CD4-positive, alpha-beta T cell treated with Interleukin-6 at 100 ng/mL for 8 hours (primary cell): ENCODE measurements at places on chromosomes 2 and 18.
A peak's percentile ranks its signal among the peaks of the same experiment; 100 is the strongest.

GRCh38 chr2:132407784-132408183, 8.8 kb upstream of the GPR39 start:
- no peak for DNase-seq

DNA sequence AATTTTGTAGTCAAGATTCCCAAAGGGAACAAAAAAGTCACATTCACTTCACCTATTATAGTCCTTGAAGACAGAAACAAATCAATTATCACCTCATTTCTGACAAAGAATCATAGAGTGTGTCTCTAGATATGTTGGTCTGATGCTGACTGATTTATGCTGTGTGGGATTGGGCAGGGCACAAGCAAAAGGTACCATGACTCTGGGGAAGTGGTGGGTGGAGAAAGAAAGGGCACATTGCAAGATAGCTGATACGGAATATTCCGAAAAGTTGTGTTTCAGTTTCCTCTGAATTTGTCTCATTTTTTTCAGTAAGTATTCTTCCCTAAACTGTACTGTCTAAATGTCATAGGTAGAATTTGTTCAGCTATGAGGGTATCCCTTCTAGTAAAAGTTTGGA, 268.0 kb downstream of the MREG start:
- no peak for DNase-seq

DNA sequence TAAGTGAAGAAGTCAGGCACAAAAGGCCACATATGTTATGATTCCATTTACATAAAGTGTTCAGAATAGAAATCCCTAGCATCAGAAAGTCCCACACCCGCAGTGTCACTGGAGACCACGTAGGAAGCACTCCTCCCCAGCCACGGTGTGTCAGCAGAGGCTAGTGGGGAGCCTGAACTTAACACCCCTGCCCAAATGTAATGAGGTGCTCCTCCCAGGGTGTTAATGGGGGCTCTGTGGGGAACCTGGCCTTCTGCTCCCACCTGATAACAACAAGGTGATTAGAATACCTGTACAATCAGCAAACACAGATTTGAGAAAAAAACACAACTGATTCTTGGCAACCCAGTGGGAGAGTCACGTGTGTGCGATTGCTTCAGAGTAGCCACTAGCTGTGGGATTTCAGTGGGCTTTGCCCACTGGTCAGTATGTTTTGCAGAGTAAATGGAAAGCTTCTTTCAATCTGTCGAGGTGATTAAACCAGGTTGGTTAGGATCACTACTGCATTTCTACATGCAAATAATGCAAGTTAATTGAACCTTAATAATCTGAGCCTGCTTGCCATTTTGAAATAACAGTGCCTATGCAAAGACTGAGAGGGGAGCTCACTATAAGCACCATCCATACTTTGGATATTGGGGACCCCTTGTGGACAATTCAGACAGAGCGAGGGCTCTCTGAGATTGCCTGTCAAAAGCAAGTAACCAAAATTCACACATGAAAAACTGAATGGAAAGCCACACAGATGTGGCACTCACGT, 20.6 kb upstream of the ATRAID start:
- DNase-seq: peak; percentile 37

DNA sequence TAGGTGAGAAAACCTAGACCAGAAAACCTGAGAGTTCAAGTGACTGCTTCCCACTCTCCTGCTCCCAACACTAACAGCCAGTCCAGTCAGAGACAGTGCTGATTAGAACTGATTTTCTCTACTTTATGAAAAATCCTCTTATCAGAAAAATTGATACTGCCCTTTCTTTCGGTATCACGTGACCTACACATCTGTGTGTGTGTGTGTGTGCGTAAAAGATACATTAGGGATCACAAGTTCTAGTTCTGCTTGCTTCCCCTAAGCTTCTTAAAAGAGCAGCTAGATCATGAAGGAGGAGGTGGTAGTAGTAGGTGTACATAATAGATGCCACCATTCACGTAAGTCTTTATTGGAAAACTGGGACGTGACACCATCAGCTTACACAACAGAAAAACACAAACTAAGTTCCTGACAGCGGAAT, 1.5 kb downstream of the ARL5A start:
- no peak for DNase-seq

- DNase-seq: no peak
Observed at GRCh38 chr2:107808959-107809358, 17.7 kb upstream of the RGPD4 start.

- DNase-seq: no peak
Observed at GRCh38 chr18:46378864-46379207, 274.7 kb downstream of the HAUS1 start.

DNA sequence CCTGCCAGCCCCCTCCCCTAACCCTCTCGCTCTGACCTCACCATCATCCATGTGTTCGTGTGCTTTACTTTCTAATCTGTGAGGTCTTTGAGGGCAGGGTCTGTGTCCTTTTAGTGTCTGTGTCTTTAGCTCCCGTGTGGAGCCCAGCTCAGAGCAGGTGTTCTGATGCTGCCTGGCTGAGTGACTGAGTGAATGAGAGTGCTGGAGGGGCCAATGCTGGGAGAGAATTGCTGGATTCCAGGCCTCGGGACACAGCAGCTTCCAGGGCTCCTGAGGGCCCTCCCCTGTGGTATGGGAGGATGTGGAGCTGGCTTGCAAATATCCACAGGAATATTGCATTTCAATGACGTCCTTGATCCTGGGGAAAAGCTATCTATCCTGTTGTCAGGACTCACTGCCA, 160.6 kb downstream of the ANKRD30B start:
- no peak for DNase-seq

GRCh38 chr18:10249801-10250200, 204.6 kb upstream of the APCDD1 start:
- no peak for DNase-seq

DNA sequence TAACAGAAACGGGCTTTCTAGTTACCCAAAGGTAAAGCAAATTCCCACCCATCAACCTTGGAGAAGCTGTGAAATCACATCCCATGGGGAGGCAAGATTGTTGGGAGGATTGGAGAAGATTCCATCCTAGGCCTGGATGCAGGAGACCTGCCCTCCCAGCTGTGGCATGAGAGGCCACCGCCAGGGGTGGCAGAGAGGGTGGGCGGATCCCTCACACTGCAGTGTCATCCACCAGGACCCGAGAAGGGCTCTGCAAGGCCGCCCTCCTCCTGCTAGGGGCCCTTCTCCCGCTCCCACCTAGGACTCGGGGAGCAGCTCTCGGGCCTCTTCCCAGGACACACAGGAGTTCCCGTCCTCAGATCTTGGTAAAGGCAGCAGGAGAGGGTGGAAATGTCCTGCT, 15.5 kb upstream of the ATG16L1 start:
- no peak for DNase-seq

DNA sequence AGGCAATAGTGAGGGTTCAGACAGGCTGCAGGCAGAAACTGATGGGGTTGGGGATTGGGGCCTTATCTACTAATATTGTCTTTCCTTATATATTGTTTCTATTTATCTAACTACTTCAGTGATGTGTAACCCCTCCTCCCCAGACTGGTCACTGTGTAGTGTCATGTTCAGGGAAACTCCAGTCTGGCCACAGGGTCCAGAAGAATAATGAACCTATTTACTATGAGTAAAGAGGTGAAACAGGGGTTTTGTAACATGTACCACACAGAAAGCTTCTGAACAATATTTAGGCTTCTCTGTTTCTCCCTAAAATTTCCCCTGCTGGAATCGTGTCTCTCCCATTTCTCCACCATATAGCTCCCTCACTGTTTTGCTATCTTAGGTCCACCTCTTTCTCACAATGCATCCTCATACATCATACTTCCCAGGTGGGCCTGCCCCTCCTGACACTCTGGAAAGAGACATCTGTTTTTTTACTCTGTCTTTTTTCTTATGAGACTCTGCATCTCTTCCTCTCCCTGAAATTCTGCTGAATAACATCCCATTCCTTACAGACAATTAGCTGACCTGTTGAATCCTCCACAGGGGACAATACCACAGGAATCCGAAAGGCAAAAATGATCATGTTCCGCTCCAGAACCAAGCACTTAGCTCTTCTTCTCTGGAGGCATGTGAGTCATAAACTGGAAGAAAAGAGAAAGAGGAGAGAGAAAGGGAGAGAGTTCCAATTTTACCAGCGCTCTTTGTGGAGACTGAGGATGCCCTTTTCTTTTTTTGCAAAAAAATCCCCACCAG, 154.8 kb downstream of the ZEB2 start:
- DNase-seq: no peak

DNA sequence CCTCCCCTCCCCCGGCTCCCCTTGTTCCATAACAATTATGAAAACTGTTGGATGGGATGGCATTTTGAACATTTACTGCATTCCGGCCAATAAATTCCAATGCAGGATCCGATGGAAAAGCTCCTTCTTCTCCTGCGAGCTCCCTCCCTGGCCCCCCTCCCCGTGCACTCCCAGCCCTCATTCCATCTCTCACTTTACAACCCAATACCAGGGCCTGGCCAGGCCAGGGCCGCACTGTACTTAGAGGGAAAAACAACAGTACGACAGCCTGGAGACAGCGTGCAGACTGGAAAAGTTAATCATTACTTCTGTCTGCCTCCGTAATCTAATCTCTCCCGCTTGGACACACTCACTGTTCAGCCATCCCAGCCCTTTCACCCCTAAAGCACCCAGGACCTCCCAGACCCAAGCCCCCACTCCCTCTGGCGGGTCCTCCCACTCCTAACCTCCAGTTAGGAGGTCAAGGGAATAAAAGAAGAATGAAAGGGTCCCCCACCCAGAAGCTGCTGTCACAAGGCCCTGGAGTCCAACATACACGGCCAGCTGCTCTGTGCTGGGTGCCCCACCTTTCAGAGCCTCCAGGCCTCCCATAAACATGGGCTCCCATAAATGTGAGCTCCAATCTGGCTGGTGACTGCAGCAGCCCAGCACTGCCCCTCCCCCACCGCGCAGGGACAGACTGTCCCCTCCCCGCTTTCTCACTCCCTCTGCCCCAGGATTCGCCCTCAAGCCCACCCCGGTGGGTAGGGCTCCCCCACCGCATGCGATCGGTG, 20.6 kb downstream of the SMAD7 start:
- DNase-seq: no peak

DNA sequence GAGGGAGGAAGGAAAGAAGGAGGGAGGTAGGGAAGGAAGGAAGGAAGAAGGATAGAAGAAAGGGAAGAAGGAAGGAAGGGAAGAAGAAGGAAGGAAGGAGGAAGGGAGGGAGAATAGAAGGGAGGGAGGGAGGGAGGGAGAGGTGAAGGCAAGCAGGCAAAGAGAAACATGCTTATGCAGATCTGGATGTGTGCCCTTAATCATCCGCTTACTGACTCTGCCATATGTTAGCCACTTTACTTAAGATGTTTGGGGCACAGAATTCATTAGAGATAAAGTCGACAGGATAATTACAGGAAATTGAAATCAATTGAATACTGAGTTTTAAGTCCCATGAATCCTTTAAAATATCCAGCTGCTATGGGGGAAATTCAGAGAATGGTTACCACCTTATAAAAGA, 334.2 kb downstream of the GRB14 start:
- DNase-seq: no peak

GRCh38 chr2:240151477-240152031, 11.1 kb upstream of the OTOS start:
- DNase-seq: no peak

DNA sequence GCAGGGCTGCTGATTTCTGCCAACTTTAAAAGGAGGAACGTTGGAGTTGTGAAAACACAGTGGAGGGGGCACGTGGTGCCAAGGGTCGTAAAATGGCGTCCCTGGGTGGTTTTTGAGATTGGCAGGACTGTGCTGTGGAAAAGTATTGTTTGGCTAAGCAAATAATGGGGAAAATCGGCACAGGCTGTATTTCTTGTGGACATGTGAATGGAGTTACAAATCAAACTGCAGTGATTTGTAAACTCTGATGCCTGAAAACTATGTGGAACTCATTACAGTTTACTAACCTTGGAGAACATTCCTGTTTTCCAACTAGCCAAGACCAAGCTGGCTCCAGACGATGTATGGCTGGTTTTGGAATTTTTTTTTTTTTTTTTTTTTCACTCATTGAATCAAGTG, 68.7 kb downstream of the KCTD1 start:
- DNase-seq: no peak

- DNase-seq: no peak
Observed at GRCh38 chr2:72975017-72975416, 57.7 kb downstream of the EMX1 start.

DNA sequence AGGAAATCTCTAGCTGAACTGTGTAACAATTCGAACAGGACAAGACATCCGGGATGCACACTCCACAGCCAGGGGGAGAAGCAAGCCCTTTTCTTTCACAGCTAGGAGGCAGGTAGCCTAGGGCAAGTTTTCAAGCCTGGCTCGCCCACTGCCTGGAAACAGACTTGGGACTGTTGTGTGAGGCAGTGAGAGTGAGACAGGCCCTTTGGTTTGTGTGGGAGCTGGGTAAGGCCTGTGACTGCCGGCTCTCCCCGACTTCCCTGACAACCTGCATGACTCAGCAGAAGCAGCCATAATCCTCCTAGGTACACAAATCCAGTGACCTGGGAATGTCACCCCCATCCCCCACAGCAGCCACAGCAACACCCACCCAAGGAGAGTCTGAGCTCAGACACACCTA, 179.7 kb downstream of the WDPCP start:
- DNase-seq: no peak

DNA sequence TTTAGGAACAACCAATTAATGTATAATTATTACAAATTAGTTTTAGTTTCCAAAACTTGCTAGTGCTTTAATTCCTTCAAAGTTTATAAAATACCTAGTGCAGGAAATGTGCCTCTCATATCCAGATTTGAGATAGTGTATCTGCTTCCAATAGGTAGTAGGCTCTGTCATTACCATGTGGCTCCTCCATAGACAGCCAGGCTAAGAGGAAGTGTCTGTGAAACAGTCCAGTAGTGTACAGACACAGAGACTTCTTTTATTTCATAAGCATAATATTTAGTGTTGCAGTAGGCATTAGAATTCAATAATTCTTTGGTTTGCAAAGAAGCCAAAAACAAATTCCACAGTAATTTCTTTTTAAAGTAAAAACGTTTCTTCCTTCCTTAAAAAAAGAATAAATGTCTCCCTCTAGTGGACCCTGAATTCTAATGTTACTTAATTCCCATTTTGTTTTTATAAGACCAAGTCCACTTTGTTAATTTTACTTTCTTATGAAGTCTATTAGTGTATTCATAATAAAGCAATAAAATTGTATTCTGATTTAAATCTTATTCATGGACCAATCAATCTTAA, 101.2 kb downstream of the NEB start:
- no peak for DNase-seq

DNA sequence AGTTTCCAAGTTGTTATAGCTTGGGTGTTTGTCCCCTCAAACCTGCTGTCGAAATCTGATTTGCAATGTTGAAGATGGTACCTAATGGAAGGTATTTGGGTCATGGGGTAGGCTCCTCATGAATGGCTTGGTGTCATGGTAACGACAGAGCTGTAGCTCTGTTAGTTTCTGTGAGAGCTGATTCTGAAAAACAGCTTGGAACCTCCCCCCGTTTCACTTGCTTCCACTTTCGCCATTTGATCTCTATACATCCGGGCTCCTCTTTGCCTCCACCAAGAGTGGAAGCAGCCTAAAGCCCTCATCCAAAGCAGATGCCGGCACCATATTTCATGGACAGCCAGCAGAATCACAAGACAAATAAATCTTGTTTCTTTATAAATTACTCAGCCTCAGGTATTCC, 1035.1 kb upstream of the SLC39A10 start:
- DNase-seq: no peak

- no peak for DNase-seq
Observed at GRCh38 chr2:235277485-235277884, 216.4 kb upstream of the AGAP1 start.

GRCh38 chr2:146579147-146579930, 1265.5 kb upstream of the ACVR2A start:
- DNase-seq: no peak
